GM12891 (cell line): ENCODE measurements at places on chromosomes 3 and 15.

- peak; percentile 8 for DNase-seq
These were observed 259.2 kb upstream of the CCDC54 start for GRCh38 chr3:107117922-107118536.

GRCh38 chr15:95326431-95327182, 1003.9 kb upstream of the NR2F2 start:
- no peak for DNase-seq

- DNase-seq: no peak
These were observed 485.2 kb downstream of the ROBO2 start for GRCh38 chr3:77524946-77525682.

DNA sequence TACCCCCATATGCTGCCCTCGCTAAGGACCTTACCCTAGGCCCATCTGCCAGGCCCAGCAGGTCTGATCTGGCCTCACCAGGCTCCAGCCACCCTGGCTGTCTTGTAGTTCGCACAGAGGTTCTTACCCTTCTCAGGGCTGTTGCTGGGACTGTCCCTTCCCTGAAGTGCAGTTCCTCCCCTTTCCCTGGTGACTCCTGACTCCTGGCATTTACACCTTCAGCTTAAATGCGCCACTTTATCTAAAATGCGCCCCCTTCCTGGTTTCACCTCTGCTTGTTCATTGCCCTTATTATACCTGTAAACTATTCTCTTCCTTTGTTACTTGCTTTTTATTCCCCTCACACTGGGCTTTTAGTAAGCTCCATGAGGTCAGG, 835 bp upstream of the TTLL3 start:
- no peak for DNase-seq

DNA sequence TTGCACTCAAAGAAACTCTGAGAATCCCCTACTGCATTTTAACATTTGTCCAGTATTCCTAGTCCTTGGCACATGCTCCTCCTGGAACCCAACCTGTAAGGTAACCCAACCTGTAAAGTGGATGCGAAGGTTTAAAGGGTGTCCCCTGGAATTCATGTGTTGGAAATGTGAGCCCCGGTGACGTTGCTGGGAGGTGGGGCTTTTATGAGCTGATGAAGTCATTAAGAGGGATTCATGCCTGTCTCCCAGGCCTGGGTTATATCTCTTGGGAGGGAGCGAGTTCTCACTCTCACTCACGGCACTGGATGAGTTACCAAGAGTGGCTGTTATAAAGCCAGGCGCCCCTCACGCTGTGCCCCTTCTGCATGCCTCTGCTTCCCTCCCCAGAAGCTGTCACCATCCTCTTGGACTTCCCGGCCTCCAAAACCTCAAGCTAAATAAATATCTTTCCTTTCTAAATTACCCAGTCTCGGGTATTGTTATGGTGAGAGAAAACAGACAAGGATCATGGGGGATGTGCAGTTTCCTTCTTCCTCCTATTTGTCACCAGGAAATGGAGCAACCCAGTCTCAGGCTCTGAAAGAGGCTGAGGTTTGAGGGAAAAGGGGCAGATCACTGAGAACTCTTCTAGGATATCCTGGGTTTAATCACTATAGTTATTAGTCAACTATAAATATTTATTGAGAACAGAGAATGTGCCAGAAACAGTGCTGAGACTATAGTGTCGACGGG, 7.6 kb downstream of the XXYLT1 start:
- no peak for DNase-seq

GRCh38 chr15:42182328-42182886, 25.7 kb downstream of the VPS39 start:
- no peak for DNase-seq

- DNase-seq: no peak
These were observed 6.6 kb downstream of the TGM5 start for GRCh38 chr15:43260011-43260615.

GRCh38 chr15:46091860-46092450, 457.1 kb downstream of the SQOR start:
- DNase-seq: no peak
